ENCODE measurements at places on chromosomes 12 and 14. TPM values are rescaled to one million over a fixed set of nuclear protein-coding genes. Genes with fewer than 3 reads are reported as not detected.
A peak's percentile ranks its signal among the peaks of the same experiment; 100 is the strongest.

ANKS1B gene
- total RNA-seq, result 6.9 TPM

- DNase-seq, result no peak
These were observed 11.1 kb downstream of the VPS37B start for GRCh38 chr12:122884860-122885259.

GRCh38 chr12:7376196-7376595 lies 67.8 kb downstream of the CD163L1 start:
- no peak for DNase-seq

DNA sequence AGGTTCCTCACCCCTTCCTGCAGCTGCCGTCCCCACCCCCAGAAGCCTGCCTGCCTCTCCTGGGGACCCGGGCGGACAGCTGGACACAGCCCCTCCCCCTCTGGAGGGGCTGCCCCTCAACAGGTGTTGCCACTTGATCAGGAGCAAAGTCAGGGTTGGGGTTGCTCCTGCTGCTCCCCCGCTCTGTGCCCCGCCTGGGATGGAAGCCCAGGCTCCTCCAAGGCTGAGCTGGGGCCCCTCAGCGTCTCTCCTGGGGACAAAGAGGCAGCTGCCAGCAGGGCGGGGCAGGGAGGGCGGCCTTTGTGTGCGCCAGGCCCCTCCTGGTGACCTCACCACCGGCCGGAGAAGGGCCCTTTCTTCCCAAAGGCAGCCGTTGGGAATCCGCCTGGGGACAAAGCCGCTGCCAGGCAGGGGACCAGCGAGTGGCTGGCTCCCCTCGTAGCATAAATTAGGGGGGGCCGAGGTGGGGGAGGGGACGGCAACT lies 13.7 kb downstream of the TRMT61A start:
- no peak for DNase-seq

COX8C gene
- total RNA-seq, result not detected

- DNase-seq, result peak; percentile 74
These were observed 1.3 kb downstream of the AHSA1 start for GRCh38 chr14:77459072-77459723.

GRCh38 chr12:104524034-104524832 lies 67.5 kb downstream of the CHST11 start:
- DNase-seq, result no peak

GRCh38 chr14:92199763-92200162 lies 78.0 kb downstream of the CPSF2 start:
- no peak for DNase-seq
